ENCODE measurements at places on chromosomes 2 and 18. TPM values are rescaled to one million over a fixed set of nuclear protein-coding genes. Genes with fewer than 3 reads are reported as not detected.

GRCh38 chr18:22197668-22198067 lies 28.3 kb downstream of the GATA6 start:
- no peak for DNase-seq

DNA sequence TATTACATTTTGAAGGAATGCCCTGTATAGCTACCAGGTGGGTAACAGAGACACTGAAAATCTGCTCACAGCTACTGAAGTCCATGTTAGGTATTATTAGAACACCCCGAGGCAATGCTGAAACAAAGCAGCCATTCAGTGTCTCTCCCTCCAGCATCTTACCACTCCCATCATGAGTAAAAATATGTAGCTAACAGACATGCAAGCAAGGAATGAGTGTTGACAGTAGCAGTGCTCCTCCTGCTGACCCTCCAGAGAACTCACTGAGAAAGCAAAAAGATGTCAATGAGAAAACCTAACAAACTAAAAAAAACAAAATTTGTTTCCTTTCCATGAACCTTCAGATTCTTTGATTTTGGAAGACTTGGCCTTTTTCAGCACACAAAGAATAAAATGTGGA lies 393.9 kb downstream of the LRRTM1 start:
- no peak for DNase-seq

The FN1 gene
- 394 TPM for total RNA-seq

The GALNT13 gene
- 2.5 TPM for total RNA-seq
